GM23248 (cell line): ENCODE measurements at places on chromosomes 2 and 18. TPM values are rescaled to one million over a fixed set of nuclear protein-coding genes. Genes with fewer than 3 reads are reported as not detected.

POU3F3 gene
- not detected in 2 replicates for total RNA-seq

HK2 gene
- 21.9 and 24.2 TPM in 2 replicates for total RNA-seq

HOXD8 gene
- 23.4 and 27.8 TPM in 2 replicates for total RNA-seq

DNA sequence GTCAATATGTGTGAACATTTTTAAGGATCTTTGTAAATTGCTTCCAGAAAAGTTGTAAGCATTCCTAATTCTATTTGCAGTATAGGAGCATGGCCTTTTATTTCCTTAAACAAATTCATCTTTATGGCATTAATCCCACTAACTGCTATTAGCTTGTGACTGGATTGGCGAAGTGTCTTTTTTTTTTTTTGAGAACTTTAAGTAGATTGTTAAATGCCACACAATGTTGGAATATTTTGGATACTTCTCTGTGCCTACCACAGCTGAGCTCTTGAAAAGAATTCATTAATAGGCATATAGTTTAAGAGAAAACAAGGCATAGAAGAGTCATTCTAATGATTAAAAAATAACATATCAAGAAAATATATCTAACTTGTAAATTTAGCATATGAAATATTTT lies 129.7 kb downstream of the LAMA3 start:
- no peak overlapping the region for H3K27ac ChIP-seq
- H3K4me3 ChIP-seq, result no peak overlapping the region
- peaks cover 3% of the 10 kb centered on the region; the same call in 1 of the 2 replicates for H3K4me1 ChIP-seq

DNA sequence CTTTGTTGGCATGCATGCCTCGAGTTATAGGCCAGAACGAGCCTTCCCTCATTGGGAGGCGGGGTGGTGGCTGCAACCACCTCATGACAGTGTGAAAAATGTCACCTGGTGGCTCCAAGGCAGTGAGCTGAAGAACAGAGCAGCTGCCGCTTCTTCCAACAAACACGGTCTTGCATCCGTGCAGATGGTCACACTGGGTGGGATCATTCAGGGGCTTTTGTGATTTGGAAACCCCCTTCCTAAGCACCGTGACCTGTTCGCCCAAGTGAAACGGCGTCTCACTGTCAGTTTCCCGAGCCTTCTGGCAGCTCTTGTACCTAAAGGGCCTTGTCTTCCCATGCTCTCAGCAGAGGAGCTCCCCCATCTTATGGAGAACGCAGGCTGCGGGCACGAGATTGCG lies 159.7 kb downstream of the NAPG start:
- no peak overlapping the region for H3K27ac ChIP-seq
- no peak overlapping the region for H3K4me3 ChIP-seq
- no peak for DNase-seq
- H3K27me3 ChIP-seq, result no peaks in the 10 kb centered on the region; the same call in 1 of the 2 replicates
- no peaks in the 10 kb centered on the region for H3K4me1 ChIP-seq
- H3K36me3 ChIP-seq, result no peaks in the 10 kb centered on the region

DNA sequence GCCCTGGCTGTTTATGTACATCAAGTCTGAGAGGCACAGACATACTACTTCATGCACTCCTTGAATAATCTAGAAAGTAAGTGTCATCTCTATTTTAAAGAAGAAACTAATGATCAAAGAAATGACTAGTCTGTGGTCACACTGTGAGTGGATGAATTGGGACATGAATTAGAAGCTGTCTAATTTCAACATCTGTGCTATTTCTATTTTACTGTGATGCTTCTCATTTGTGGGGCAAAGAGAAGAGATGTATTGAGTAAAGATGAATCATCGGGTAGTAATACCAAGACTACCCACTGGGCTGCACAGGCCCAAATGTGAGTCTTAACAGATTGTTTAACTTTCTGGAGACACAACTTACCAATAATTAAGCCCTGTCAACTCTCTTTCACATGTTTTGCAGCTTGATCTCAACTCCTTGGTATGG lies 42.4 kb upstream of the MTIF2 start:
- H3K36me3 ChIP-seq, result peaks cover 27% of the 10 kb centered on the region; the same call in 1 of the 2 replicates
- H3K27me3 ChIP-seq, result no peaks in the 10 kb centered on the region
- peak; percentile 84 for DNase-seq
- H3K4me3 ChIP-seq, result no peak overlapping the region

GRCh38 chr2:32770360-32770759 lies 142.5 kb downstream of the TTC27 start:
- H3K4me1 ChIP-seq, result no peaks in the 10 kb centered on the region
- no peak overlapping the region for H3K4me3 ChIP-seq
- H3K36me3 ChIP-seq, result no peaks in the 10 kb centered on the region
- DNase-seq, result no peak
- no peak overlapping the region for H3K27ac ChIP-seq

GRCh38 chr2:197241596-197241995 lies 69.0 kb downstream of the ANKRD44 start:
- H3K27ac ChIP-seq, result no peak overlapping the region
- no peaks in the 10 kb centered on the region for H3K27me3 ChIP-seq
- no peaks in the 10 kb centered on the region for H3K36me3 ChIP-seq
- H3K4me1 ChIP-seq, result no peaks in the 10 kb centered on the region

- no peaks in the 10 kb centered on the region for H3K27me3 ChIP-seq
- no peak overlapping the region for H3K27ac ChIP-seq
- no peaks in the 10 kb centered on the region for H3K36me3 ChIP-seq
Measured at GRCh38 chr2:118294063-118294462, 205.8 kb downstream of the INSIG2 start.

- no peak overlapping the region for H3K27ac ChIP-seq
- no peak overlapping the region for H3K4me3 ChIP-seq
- DNase-seq, result no peak
- no peaks in the 10 kb centered on the region for H3K27me3 ChIP-seq
- no peaks in the 10 kb centered on the region for H3K4me1 ChIP-seq
Measured at GRCh38 chr18:40738321-40738880, 1216.6 kb upstream of the PIK3C3 start.

DNA sequence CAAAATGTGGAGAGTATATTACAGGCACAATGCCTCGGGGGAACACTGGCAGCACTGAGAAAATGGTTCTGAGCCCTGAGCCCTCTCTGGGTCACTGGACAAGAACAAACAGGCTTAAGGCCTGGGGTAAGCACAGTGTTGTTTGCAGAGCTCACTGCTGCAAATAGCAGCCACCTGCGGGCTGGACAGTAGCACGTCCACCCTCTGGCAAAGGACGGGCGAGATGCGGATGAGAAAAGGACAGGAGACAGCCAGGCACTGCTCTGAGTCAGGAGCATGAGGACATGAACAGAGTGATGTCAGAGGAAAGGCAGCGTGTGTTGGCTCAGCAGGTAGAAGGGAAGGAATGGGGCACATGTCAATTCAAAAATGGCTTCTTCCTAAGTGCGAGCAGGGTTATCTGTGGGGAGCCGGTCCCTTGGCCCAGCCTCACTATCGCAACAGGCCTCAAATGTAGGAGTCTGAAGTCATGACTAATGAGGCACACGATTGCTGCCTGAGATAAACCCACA lies 25.9 kb upstream of the NEB start:
- peak; percentile 7 for DNase-seq
- H3K27ac ChIP-seq, result no peak overlapping the region
- no peaks in the 10 kb centered on the region for H3K4me1 ChIP-seq
- no peak overlapping the region for H3K4me3 ChIP-seq
- H3K36me3 ChIP-seq, result no peaks in the 10 kb centered on the region
- H3K27me3 ChIP-seq, result no peaks in the 10 kb centered on the region

DNA sequence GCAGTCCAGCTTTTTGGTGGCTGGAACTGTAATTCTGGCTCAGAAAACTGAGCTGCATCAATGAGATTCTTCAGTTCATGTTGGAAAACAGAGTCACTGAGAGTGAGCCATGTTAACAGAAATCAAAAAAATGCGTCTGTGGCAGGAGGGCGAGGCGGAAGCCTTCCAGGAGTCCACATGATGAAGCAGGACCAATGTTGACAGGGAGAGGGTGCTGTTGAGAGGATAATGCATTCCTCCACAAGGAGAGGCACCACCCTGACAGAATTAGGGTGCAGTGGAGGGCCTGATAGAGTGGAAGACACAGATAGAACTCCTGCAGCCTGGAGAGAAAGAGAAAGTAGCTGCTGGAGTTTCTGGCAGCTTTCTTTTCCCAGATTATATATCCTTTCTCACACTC lies 111.5 kb downstream of the MGAT5 start:
- no peak overlapping the region for H3K27ac ChIP-seq
- no peak overlapping the region for H3K4me3 ChIP-seq
- H3K27me3 ChIP-seq, result no peaks in the 10 kb centered on the region
- no peaks in the 10 kb centered on the region for H3K36me3 ChIP-seq
- peak; percentile 9 for DNase-seq

DNA sequence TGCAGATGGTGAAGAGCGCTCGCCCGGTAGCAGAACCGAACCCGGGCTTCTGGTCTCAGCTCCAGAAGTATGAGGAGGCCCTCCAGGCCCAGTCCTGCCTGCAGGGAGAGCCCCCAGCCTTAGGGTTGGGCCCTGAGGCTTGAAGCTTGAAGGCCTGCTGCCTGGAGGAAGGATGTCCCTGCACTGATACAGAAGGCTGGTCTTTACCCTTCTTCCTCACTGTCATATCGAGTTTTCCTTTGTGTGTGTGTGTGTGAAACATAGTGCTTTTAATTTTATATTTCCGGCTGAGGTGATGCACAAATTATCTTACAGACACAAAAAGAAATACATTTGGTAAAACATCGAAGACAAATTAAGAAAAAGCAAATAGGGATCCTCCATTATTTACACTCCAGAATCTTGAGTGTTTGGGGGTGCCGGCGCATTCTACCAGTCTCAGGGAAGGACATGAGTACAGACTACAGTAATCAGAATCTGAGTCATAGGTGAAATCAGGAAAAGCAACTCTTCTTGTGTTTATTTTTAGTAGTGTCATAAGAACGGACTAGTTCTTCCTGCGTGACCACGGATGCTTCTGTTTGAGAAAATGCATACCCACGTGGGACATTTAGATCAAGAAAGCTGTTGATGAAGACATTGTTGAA lies 1.3 kb downstream of the DUSP28 start:
- peak overlapping the region; percentile 90 for H3K27ac ChIP-seq
- H3K27me3 ChIP-seq, result no peaks in the 10 kb centered on the region
- H3K4me1 ChIP-seq, result peaks cover 31% of the 10 kb centered on the region
- no peaks in the 10 kb centered on the region for H3K36me3 ChIP-seq
- DNase-seq, result peak; percentile 83

- H3K4me3 ChIP-seq, result no peak overlapping the region
- DNase-seq, result no peak
- H3K4me1 ChIP-seq, result peaks cover 23% of the 10 kb centered on the region
- H3K27ac ChIP-seq, result no peak overlapping the region
- H3K36me3 ChIP-seq, result no peaks in the 10 kb centered on the region
- H3K27me3 ChIP-seq, result no peaks in the 10 kb centered on the region
Measured at GRCh38 chr2:218294430-218295022, 2.2 kb upstream of the TMBIM1 start.

DNA sequence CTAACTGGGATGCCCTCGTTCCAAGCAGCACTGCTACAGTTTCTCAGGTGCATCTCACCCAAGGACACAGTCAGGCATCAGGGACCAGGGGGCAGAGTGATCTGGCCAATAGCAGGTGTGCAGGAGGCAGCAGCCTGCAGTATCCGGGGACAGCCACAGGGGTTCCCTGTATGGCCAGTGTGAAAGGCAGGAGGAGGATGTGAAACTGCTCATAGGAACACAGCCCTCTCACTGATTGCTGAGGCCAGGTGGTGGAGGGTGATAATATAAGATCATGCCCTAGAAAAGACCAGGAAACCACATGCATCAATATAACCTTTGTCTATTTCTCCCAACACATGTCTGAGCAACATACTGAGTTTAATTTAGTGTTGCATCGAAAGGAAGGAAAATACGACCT lies 112.7 kb upstream of the TACR1 start:
- H3K27me3 ChIP-seq, result no peaks in the 10 kb centered on the region
- no peak overlapping the region for H3K27ac ChIP-seq
- DNase-seq, result no peak
- no peaks in the 10 kb centered on the region for H3K36me3 ChIP-seq

DNA sequence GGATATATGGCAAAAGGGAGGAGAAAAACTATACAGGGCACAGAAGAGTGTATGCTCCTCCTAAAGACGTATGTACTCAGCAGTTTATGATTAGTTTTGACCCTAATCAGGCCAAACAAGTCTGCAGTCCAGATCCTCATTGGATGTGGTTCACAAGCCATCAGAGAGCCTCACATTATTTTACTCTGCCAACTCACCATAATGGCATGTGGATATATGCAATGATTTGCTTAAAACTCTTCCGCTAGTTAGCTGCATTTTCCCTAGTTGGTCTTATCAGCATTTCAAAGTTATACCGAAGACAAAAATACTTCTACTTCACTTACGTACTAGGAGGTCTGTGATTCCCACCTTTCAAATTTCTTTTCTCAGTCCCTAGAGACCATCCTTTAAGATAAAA lies 198.4 kb downstream of the CMPK2 start:
- H3K27me3 ChIP-seq, result no peaks in the 10 kb centered on the region
- H3K4me1 ChIP-seq, result no peaks in the 10 kb centered on the region
- no peaks in the 10 kb centered on the region for H3K36me3 ChIP-seq

DNA sequence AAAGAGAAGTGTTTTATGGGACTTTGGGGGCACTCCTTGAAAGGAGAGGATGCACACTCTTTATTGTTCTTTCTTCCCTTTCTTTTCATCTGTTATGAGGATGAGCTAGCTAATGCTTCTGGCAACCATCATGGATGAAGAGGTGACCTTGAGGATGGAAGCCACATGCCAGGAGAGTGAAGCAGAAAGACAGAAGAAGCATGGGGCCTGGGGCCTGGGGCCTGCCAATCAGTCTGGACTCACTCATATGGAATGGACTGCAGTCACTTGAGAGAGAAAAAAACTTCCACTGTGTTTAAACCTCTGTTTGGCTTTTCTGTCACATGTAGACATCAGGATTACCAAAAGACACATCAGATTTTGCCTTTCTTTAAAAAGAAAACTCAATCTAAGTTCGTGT lies 35.8 kb upstream of the ZFP36L2 start:
- H3K4me3 ChIP-seq, result no peak overlapping the region
- no peaks in the 10 kb centered on the region; the same call in 1 of the 2 replicates for H3K36me3 ChIP-seq
- no peak for DNase-seq
- no peaks in the 10 kb centered on the region for H3K27me3 ChIP-seq

- H3K27me3 ChIP-seq, result no peaks in the 10 kb centered on the region
- no peak overlapping the region for H3K27ac ChIP-seq
- H3K4me1 ChIP-seq, result peaks cover 14% of the 10 kb centered on the region; the same call in 1 of the 2 replicates
- no peaks in the 10 kb centered on the region for H3K36me3 ChIP-seq
Measured at GRCh38 chr2:74417763-74418162, 3.7 kb downstream of the C2orf81 start.

DNA sequence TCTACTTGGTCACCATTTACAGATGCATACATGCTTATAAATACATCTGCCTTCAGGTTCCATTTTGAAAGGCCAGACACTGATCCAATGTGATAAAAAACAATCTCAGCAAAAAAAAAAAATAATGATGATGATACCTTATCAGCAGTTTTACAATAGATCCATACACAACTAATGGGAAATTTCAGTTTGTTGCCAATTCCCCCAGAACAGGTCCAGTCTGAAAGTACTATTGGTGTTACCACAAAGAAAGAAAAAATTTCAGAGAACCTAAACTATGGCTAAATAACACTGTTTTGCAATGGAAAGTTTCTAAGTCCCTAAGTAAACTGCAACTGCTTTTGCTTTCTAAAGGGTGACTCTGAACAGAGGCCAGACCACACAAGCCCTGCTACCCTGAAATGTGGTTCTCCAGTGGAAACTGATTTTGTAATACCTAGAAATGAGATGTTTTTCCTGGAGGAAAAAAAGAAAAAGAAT lies 54.1 kb downstream of the LPIN2 start:
- peak; percentile 79 for DNase-seq
- no peaks in the 10 kb centered on the region for H3K27me3 ChIP-seq
- peaks cover 42% of the 10 kb centered on the region for H3K4me1 ChIP-seq
- H3K36me3 ChIP-seq, result peaks cover 10% of the 10 kb centered on the region; the same call in 1 of the 2 replicates
- H3K4me3 ChIP-seq, result no peak overlapping the region

GRCh38 chr2:37581433-37581832 lies 90.0 kb downstream of the CDC42EP3 start:
- H3K4me3 ChIP-seq, result no peak overlapping the region
- H3K36me3 ChIP-seq, result no peaks in the 10 kb centered on the region
- DNase-seq, result no peak
- H3K4me1 ChIP-seq, result peaks cover 51% of the 10 kb centered on the region
- no peaks in the 10 kb centered on the region for H3K27me3 ChIP-seq
